Effector CD4-positive, alpha-beta T cell (primary cell): ENCODE measurements at places on chromosomes 3 and 15.

GRCh38 chr3:42451116-42451515 is 40.7 kb upstream of the LYZL4 start:
- DNase-seq: no peak

DNA sequence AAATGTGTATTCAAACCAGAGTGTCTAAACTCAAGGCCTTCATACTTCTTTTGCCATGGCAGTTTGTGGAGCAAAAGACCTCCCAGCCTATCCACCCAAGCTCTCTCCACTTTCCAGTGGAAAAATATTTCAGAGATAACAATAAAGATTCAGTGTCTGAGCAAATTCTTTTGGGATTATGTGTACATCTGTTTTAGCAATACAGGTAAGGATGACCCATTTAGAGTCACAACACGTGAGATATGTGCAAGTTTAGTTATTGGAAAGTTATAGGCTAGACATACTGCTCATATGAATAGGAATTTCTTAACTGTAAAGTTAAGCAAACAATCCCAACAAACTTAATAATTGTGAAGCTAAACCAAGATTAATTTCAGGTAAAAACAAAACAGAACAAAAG is 174.5 kb upstream of the LRIG1 start:
- no peak for DNase-seq

DNA sequence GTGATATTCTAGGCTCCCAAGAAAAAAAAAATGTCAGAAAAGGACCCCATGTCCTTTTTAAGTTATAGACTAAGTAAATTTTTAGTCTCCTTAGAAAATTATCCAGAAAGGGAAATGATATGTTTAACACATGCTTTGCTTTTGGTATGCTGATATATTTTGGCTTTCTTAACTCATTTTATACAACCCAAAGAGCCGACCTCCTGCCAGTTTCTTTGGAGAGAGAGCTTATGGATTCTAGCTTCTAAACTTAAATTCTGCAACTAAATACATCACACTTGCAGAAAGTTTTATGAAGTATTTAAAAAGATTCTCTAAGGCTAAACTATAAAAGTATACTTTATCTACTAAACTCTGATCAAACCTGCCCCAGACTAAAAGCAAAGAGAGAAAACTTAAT is 43.9 kb upstream of the ZPLD1 start:
- DNase-seq: no peak

DNA sequence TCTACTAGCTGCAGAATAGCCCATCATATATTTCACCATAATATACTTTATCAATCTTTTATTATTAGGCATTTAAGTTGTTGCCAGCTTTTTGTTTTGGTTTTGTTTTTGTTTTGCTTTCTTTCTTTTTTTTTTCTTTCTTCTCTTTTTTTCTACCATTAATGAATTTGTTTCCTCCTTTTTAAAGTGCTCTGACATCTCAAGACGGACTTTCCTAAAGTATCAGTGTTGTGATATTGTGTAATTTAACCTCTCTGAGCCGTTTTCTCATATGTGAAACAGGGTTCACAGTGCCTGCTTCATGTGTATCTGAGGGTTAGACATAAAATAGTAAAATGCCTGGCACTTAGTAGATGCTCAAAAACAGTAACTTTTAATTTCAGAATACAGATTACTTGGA is 109.5 kb upstream of the IL12A start:
- no peak for DNase-seq

GRCh38 chr3:29475305-29475840 is 194.5 kb downstream of the RBMS3 start:
- no peak for DNase-seq

DNA sequence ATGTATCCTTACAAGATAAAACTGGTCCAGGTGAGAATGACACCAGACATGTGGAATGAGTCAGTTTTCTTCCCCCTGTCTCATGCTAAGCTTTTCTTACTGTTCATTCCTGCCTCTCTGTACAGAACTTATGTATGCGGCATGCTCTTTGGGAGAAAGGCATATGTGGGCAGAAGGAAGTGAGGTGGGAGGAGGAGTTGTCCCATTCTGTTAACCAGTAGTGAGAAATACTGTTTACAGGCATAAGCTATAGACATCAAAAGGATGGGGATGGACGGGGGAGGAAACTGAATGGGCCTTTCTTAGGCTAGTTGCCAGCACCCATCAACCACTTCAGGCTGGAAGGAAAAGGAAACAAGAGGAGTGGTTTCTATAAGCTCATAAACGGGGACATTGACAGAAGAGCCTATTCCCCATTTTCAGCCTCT is 143.6 kb upstream of the BHLHE40 start:
- DNase-seq: no peak

GRCh38 chr15:38168467-38169070 is 84.1 kb upstream of the SPRED1 start:
- no peak for DNase-seq

GRCh38 chr3:13715961-13716360 is 163.9 kb downstream of the WNT7A start:
- no peak for DNase-seq

DNA sequence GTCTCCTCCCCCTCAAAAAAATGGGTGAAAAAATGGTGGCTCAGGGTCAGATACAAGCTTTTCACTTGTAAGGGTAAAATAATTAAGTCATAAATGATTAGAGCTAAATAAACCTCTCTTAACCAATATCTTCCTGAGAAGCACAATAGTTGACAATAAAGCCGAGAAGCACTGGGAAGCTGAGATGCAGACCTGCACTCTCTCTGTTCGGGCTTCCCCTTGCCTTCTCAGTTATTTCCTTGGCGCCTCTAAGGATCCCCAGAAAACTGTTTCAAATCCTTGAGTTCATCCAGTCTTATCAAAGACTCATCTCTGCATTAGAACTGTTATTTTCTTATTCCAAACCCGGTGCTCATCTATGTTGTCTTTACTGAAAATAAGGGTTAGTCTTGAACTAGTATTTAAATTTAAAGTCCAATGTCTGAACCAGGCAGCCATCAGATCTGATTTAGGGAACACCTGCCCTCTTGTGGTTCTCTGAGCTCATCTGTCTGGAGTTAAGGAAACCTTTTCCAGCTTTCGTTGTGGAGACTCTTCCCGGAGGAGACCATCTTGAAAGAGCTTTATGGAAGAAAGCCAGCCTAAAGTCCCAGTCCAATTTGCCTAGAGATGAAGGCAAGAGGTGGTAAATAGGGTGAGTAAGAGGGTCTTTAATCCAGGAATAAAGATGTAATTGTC is 256.4 kb upstream of the MCTP2 start:
- DNase-seq: no peak

DNA sequence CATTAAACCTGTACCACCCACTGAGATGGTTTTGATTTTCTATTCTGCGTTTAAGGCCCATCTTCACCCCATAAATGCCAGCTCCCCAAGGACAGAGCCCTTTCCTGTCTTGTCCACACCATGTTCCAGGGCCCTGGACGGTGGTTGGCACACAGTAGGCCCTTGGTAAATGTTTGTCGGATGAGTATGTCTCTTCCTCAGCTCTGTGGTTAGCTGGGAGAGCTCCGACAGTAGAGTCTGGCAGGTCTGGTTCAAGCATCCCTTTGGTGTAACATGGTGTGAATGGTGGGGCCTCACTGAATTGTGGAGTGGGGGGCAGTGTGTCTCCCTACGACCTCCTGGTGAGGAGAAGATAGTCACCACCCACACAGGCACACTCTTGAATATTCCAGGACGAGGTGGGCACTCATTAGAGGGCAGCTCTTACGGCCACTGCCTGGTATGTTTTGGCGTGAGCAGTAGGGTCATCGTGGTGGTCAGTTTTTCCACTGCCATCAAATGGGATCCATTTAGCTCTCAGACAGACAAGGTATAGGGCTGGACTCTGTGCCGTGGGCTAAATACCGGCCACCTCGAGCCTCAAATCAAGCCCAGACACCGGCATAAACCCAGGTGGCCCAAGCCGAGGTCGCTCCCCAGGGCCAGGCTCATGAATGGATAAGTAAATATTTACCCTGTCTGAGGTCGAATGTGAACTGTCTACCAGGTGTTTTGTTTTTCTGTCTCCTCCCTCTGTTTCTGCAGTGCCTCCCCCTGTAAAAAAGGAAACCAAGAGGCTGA is 61.3 kb downstream of the SMAD3 start:
- no peak for DNase-seq

GRCh38 chr3:182722907-182723306 is 70.4 kb upstream of the ATP11B start:
- no peak for DNase-seq

DNA sequence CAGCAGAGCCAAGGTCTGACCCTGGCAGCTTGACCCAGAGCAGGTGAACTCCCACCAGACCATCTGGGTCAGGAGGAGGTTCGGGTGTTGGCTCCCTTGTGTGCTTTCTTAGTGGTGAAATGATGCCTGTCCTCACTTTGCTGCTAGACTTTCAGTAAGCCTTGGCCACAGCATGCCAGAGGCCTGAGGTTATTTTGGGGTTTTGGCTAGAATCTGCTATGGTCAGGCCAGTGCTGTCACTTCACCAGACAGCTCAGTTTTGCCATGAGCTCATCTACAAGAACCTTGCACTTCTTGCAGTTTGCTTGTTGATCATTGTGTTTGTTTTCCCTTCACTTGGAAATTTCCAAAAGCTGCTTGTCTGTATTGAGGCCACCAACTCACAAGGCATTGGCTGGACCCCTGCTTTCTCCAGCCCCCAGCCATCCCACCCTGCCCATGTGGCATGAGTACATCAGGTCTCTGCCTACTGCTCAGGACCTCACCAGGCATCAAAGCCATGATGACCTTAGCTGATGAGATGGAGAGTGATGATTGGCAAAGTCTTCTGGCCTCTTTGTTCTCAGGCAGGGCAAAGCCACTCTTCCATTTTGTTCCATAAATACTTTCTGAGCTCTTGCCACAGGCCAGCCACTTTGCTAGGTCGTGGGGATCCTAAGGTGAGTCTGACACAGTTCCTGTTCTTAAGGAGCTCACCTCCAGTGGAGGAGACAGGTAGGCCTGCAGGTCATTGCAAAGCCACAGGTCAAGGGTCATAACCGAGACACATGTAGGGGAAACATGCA is 122.6 kb downstream of the ARNT2 start:
- DNase-seq: no peak
